ENCODE measurements at places on chromosomes 4 and X.

DNA sequence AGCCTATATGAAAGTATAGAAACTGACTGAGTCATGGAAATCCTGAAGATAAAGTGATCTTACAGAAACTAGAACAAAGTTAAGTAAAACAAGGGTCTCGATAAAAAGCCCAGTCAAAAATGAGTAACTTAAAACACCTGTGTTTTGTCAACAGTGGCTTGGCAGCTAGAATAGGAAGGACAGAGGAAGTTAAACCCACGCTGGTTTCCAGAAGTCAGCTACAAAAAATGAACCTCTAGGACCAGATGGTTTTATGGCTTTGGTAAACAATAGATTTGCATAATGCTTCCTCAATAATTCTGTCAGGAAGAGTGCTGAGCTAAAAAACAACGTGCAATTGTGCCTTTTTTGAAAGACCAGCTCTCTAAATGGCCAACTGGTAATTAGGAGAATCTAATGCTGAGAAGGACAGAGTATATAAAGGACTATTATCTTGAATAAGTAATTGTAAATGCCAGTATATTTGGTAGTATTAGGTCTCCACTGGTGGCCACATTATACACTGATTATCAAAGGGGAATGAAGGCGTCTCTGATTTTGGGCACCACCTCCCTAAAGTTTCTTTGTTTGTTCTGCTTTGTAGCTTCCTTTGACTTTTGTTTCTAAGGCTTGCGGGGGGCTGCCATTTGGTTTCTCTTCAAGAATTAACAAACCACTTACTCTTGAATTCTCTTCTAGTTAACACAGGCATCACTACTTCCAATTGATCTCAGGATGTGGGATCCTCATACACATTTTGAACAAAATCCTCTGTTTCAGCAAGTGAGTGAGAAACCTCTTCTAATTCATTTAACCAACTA, 72.2 kb upstream of the PPP3CA start:
- DNase-seq, result no peak

DNA sequence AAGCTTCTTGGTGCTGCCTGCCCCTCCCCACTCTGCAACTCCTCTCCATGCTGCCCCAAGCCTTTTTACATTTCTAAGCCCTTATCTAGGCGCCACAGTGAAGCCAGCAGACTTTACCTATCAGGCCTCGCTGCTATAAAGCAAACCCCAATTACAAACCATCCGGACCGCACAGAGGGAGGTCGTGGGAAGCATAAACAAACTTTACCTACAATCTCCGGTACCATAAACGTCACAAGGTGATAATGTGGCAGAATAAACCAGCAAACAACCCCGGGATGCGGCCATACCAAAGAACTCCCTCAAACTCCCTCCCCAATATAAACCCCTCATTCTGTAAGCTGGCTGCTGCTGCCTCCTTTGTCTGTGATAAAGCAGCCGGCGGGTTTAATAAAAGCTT, 54.0 kb upstream of the ZCCHC13 start:
- no peak for DNase-seq

- DNase-seq, result no peak
Observed at GRCh38 chrX:111445485-111445884, 33.5 kb upstream of the DCX start.

GRCh38 chr4:118910221-118910620, 21.6 kb downstream of the SYNPO2 start:
- DNase-seq, result no peak

GRCh38 chr4:147057611-147058190, 112.0 kb upstream of the TTC29 start:
- no peak for DNase-seq

DNA sequence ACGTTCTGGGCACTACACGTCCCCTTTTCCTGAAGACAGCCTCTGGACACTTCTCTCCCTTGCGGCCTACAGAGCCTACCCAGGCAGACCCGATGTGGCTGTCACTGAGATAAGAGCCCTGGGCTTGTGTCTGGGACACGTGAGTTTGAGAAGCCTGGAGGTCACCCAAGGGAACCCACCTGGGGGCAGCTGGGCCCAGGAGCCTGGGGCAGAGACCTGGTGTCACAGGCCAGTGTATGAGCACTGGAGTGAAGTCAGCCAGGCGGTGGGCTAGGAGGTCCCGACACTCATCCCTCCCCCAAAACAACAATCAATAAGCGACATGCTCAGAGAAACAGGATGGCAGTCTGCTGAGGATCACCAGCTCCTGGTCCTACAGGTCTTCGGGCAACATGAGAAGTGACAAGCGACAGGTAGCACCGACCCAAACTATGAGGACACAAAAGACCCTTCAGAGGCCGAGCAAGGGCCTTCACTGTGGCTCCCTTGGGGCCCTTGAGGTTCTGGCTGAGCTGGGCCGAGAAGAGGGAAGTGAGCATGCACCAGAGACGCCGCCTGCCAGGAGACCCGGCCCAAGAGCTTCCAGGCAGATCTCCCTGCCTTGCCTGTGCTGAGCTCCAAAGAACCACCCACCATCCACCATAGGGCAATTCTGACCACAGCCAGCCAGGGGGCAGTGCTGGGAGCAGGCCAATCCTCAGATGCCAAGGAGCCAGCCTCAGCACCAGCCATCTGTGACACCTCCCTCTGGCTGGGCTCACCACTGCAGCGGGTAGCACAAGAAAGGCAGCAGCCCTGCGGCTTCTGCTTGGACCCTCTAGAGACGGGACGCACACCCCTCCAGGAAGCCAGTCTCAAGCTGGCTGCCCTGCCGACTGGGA, 11.0 kb upstream of the DUSP9 start:
- no peak for DNase-seq

- no peak for DNase-seq
Observed at GRCh38 chrX:72716766-72717165, 2.7 kb upstream of the PHKA1 start.

DNA sequence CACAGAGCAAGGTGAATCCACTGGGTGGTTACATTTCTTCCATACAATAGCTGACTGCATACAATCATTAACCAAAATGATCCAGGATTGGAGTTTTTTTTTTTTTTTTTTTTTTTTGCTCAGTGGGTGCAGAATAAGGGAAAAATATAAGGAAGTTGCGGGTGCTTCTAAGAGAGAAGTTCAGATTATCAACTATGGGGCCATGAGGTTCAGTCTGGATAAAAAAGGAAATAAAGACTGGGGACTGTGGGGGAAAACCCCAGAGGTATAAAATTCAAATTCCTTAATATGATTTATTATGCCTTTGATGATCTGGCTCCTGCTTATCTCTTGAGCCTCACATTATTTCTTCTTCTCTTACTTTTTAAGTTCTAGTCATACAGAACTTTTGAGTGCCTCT, 5.9 kb upstream of the EIF1AX start:
- DNase-seq, result no peak

GRCh38 chrX:119325456-119325855, 73.7 kb upstream of the SLC25A43 start:
- DNase-seq, result no peak

DNA sequence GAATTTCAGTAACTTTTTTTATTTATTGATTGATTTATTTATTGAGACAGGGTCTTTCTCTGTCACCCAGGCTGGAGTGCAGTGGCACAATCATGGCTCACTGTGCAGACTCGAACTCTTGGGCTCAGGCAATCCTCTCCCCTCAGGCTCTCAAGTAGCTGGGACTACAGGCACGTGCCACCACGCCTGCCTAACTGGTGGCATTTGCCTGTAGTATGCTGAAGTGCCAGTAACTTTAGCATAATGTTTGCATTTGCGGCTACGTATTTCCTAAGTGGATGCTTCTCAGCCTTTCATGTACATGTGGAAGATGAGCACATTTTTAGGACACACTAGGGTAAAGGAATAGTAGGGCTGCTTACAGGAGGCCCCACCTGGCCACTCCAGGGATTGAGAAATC, 45.3 kb upstream of the ATXN3L start:
- no peak for DNase-seq

DNA sequence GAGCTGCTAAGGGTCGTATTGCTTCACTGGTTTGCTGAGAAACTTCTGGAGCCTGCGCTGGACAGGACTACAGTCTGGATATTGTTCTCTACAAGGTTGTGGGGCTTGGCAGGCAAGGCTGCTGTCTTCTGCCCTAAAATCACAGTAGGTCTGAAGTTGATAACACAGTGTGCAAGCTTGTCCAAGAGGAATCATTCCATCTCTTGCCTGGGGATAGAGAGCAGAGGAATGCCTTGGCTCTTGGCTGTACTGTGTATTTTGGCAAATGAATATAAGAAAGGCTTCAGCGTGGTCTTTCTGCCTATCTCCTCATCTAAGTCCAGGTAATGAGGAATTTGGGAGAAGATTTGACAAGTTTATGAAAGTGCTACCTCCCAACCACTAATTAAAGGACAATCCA, 9.4 kb upstream of the RASL11B start:
- DNase-seq, result no peak

- no peak for DNase-seq
Observed at GRCh38 chr4:128517739-128518510, 230.3 kb upstream of the PGRMC2 start.

DNA sequence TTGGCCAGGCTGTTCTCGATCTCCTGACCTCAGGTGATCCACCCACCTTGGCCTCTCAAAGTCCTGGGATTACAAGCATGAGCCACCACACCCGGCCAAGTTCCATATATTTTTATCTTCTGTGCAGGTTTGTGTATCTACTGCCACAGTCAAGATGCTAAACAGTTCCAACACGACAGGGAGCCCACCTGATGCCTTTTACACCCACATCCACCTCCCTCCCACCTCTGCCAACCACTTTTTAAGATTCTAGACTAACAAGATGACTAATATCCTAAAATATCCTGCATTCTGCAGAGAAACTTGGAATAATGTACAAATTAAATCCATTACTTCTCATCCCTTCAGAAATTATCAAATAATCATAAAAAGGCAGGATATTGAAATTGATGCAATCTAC, 19.3 kb upstream of the RPL34 start:
- DNase-seq, result no peak

- DNase-seq, result no peak
Observed at GRCh38 chrX:15676886-15677285, 12.3 kb upstream of the CLTRN start.

Measured in activated CD4-positive, alpha-beta T cell treated with anti-CD3 and anti-CD28 coated beads, Interleukin-2, amount 50 U/mL, for 4 hours (primary cell).